ENCODE measurements at places on chromosomes 3 and 15.
A peak's percentile ranks its signal among the peaks of the same experiment; 100 is the strongest.

DNA sequence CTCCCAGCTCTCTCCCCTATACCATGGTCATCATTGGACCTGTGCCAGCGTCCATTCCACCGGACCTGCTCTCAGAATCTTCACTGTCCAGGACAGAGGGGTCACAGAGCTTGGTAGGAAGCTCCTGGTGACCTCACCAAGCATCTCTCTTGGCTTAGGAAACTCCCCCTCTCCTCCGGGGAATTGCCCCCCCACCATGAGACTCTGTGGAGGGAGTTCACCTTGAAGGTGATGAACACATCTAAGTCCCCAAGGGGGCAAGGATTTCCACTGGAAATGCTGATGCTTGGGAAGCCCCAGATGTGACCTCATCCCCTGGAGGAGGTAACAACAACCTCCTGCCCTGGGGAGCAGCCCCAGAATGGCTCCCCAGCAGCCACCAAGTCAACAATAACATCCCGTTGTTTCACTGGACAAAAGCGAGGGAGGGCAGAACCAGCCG, 3.2 kb downstream of the SEMA7A start:
- DNase-seq, result no peak

DNA sequence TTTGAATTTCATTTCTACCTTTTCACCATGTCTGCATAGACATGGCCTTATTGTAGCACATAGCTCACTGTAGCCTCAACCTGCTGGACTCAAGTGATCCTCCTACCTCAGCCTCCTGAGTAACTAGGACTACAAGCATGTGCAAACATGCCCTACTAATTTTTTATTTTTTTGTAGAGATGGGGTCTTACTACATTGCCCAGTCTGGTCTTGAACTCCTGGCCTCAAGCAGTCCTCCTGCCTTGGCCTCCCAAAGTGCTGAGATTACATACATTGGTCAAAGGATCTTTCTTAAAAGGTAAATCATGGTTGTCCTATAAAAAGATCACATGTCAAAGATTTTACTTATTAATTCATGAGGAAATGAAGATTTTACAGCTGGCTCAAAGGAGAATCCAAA, 57.2 kb upstream of the GOLGA8B start:
- DNase-seq, result no peak

GRCh38 chr15:32908135-32908801, 190.5 kb downstream of the GREM1 start:
- peak; percentile 61 for DNase-seq

GRCh38 chr3:181076558-181076957, 87.0 kb upstream of the DNAJC19 start:
- DNase-seq, result no peak

DNA sequence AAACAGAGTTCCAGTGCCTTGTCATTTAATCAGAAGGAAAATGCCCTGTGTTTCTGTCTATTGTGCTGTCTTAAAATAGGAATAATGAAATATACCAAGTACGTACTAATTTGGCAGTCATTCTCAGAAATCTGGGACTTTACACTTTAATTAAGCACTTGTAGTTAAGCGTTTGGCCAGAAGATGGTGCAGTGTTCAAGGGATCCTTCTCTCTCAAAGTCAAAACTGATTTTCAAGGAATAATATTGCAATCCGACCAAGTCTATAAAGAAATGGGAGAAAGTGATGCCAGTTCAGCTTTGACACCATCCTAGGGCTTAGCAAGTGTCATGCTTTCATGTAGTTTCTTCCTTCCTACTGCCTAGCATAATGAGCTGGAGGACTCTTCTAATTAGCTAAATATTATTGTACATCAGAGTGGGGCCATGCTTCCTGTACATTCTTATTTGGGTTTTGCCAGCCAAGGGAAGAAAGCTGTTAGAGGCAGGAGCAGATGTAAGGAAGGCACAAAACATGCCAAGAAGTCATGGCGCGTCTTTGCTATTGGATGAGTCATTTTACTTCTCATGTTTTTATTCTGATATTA, 64.8 kb downstream of the SAMMSON start:
- DNase-seq, result peak; percentile 3

- peak; percentile 80 for DNase-seq
These were observed at the start of gene GHRL for GRCh38 chr3:10292505-10293419. Gene GHRL, minus strand, starts transcription at chr3:10292947. Its CDS starts 2,767 bp downstream, at chr3:10290180.

- DNase-seq, result no peak
These were observed 14.4 kb downstream of the HES1 start for GRCh38 chr3:194150252-194150934.

DNA sequence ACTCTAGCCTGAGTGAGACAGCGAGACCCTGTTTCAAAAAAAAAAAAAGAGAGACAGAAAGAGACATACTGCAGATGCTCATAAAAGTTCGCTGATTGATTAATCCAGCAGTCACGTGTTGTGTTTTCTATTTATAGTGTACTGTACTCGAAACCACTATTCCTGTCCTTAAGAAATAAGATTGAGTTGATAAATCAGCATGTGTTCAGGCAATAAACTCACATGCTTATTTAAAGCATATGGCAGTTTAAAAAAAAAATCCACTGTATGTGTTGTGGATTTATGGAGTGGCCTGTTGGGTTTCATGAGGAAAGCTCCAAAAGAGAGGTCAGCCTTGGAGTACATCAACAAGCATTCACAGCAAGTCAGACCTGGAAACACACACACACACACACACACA, 17.7 kb downstream of the RPL22L1 start:
- DNase-seq, result no peak

GRCh38 chr3:130737622-130738021, 9.0 kb downstream of the PIK3R4 start:
- DNase-seq, result no peak

GRCh38 chr3:74036568-74036967, 411.8 kb upstream of the PDZRN3 start:
- no peak for DNase-seq

DNA sequence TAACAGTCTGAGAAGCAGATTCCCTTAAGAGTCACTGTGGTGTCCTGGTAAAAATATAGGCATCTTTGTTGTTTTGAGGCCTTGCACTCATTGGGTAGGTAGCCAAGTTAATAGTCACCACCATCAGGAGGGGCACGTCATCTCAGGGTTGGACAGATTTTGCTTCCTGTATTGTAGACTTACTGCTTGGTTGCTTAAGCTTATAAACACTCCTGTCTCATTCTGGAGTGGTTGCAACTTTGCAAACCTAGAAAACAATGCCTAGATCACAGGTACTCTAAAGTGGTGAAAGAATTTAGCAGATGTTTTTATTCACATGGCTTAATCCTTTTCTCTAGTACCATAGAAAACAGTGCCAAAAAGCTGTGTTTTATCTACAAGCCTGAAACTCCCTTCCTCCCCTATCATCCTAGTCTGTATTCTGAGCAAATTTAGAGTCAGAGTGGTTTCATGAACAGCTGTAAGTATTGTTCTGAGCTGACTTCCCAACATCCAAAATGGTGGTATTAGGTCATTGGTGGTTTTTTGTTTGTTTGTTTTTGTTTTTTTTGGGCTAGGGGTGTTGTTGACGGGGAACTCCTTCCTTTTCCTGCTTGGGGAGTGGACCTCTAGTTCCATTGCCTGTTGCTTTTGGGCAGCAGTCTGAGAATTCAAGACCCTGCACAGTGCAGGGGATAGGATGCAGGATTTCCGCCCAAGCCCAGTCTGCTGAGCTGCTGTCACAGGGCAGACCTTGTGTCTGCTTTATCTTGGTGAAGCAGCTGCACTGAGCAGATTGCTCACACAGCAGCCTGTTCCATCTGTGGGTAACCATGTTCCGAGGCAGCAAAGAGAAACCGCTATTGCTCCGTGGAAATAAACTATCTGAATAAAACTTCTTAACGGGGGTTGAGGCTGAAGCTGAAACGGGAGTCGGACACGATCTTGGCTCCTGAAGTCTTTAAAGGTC, 202.0 kb downstream of the AKAP13 start:
- DNase-seq, result peak; percentile 42

DNA sequence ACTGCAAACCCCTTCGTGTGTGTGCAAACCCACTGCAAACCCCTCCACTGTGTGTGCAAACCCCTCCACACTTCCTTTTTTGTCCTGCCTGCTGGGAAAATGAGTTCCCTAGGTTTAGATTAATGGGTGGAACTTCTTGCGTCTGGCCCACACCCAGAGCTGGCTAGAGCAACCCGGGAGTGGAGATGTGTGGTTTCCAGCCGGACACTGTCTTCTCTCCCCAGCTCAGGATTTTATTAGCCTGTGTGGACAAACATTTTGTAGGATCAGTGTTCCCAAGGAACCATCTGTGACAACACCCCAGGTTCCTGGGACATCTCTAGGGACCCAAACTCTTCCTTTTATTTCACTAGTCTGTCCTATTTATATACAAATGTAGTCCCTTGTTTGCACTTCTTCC, 9.6 kb upstream of the LRRK1 start:
- DNase-seq, result no peak
